ENCODE measurements at places on chromosomes 2 and 18.
A peak's percentile ranks its signal among the peaks of the same experiment; 100 is the strongest.

- DNase-seq: no peak
These were observed 26.9 kb downstream of the SDC1 start for GRCh38 chr2:20198001-20198400.

- no peak for DNase-seq
These were observed 52.2 kb downstream of the NRP2 start for GRCh38 chr2:205734436-205735037.

DNA sequence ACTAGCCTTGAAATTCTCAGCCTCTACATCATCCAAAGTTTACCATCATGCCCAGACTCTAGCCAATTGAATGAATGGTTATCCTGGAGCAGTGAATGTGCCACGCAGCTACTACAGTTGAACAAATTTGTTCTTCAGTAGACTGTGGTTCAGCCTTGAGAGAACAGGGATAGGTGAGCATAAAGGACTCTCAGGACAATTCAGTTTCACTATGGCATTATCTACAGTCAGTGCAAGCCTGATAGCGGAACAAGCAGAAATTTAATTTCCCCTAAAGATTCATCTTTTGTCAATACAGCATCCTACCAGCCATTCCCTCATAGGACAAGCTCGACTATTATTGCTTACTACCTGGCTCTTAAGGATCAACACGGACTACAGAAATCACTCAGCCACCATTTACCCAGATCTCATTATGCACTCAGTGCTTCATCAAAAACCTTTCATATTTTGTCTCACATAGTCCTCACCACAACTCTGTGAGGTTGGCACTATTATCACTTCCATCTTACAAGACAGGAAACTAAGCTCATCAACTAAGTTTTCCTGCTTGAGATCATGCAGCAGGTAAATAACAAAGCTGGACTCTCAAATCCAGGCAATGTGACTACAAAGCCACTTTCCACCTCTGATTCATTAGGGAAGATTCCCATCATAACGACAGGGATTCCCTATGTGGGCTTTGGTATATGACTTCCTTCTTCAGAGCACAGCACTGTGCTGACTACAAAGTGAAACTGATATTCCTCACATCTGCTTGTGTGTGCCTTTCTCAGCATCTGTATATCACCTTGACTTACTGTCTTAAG is 181.5 kb upstream of the ACVR2A start:
- DNase-seq: peak; percentile 66

DNA sequence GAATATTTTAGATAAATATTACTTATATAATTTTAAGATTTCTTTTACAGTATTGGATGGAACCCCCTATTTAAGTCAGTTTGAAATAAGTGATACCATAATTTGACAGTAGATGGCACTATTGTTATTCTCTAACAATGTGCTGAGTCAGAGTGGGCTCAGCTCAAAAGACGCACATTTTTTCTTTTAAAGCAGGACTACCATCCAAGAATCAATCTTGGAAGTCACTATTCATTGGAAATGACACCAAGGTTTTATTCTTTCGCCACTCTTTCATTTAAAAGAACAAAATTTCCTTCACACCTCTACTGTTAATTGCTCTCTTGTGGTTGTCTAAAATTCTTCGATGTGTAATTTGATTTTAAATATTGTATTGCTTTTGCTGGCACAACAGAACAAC is 32.6 kb upstream of the SPAG16 start:
- DNase-seq: no peak

DNA sequence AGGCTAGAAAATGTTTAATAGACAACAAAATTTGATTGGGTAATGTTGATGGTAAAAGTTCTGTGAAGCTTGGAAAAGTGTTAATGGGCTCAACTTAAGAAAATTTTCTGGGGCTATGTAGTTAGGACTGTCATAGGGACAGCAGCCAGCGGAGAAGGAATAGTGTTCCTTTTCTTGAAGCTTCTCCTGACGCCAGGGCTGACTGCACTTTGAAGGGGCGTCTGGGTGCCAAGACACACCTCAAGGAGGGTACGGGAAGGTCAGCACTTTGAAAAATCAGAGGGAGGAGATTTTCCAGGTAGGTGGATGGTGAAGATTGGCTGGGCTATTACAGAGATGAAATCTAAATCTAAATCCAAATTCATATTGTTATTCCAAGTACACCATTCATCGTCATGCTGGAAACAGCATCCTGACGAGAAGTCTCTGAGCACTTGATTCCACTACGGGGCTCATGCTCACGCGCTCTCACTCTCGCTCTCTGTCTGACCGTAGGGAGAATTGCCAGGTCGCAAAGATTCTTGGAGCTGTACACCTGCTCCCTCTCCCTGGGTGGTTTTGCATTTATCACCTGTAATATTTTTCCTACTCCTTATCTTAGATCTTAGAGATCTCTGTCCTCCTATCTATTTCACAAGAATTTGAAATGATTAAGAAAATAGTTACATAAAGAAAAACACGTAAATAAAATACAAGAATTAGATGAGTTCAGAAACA is 91.0 kb downstream of the ITGB1BP1 start:
- DNase-seq: no peak

- no peak for DNase-seq
These were observed 106.1 kb upstream of the SP3 start for GRCh38 chr2:174071321-174071720.

DNA sequence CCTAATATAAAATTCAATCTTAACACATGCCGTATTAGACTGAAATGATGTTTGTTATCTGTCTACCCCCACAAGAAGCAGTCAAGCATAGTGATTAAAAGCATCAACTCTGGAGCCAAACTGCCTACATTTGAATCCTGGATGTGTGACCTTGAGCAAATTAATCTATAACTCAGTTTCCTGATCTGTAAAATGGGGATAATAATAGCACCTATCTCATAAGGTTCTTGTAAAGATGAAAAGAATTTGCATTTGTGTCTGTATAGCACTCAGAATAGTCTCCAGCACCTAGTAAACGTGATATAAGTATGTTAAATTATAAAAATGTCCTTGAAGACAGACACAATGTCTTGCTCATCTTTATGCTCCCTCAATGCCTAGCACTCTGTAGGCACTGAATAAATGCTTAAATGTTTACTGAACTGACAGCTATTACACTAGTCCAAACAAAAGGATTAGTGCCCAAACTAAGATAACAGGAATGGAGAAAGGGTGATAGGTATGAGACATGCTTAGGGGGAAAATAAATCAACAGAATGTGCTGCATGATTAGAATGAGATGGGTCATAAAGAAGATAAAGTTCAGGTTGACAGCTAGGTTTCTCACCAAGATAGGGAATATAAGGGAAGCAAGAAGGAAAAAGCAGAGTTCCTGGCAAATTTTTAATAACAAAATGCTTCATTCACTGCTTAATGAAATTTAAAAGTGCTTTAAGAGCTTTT is 180.6 kb downstream of the ATAD2B start:
- no peak for DNase-seq

- peak; percentile 30 for DNase-seq
These were observed 21.9 kb upstream of the SEMA4C start for GRCh38 chr2:96891591-96892333.

- DNase-seq: no peak
These were observed 144.1 kb downstream of the NDUFA10 start for GRCh38 chr2:239881031-239881471.

GRCh38 chr2:69050802-69051201 is 37.8 kb downstream of the ANTXR1 start:
- no peak for DNase-seq

DNA sequence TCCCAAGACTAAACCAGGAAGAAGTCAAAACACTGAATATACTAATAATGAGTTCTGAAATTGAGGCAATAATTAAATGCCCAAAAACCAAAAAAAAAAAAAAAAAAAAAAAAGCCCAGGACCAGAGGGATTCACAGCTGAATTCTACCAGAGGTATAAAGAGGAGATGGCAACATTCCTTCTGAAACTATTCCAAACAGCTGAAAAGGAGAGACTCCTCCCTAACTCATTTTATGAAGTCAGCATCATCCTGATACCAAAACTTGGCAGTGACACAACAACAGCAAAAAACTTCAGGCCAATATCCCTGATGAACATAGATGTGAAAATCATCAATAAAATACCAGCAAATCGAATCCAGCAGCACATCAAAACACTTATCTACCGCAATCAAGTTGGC is 108.5 kb upstream of the COL3A1 start:
- no peak for DNase-seq

- DNase-seq: no peak
These were observed 20.0 kb downstream of the FOSL2 start for GRCh38 chr2:28412625-28413151.

DNA sequence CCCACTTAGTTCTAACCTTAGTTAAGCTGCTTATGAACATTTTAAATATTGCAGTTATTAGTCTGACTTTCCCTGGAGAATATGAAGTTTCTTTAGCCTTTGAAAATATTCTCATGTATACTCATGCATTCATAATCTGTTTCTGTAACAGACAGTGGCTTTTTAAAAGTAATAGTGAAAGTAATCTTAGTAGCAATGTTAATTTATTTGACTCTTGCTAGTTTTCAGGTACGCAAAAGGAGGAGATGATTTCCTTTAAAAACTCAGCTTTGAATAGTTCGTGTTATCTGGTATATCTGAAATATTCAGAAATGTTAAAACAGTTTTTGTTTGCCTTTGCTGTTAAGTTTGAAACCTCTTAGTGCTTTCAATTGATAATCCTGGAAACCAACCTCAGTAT is 3.8 kb downstream of the ANKRD12 start:
- DNase-seq: no peak

DNA sequence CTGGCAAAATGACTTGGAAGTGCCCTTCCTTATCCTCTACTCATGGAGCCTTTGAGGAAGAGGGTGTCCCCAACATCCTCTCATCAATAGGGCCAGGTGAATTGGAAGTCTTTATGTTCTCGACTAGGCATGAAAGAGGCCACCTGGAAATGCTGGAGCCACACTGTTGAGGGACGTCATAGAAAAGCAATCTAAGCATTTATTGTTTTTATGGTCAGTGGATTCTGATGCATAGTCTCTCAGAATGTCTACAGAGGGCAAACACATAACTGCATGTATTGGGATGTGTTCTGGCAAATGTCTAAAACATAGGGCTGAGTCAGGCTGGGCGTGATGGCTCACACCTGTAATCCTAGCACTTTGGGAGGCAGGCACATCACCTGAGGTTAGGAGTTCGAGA is 246.6 kb upstream of the SP5 start:
- DNase-seq: no peak

GRCh38 chr2:12050396-12050795 is 304.0 kb downstream of the LPIN1 start:
- no peak for DNase-seq

GRCh38 chr2:113060396-113060795 is 1.4 kb downstream of the IL36RN start:
- no peak for DNase-seq

DNA sequence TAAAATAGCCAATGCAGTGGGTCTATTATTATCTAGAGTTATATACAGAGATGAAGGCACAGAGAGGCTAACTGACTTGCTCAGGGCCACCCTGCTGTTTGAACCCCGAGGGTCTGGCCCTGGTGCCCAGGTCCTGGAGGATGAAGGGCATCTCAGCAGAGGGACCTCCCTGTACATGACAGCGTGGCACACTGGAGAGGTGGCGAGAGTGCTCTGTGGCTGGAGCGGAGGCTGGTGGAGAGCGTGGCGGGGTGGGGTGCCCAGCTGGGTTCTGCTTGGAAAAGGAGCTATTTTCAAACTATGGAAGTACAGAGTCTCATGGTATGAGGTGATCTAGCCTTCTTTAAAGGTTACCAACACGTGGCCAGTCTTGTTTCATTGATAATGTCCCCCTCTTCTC is 35.8 kb downstream of the GREB1 start:
- no peak for DNase-seq

- DNase-seq: no peak
These were observed 404.7 kb downstream of the FBXO15 start for GRCh38 chr18:73742957-73743356.

DNA sequence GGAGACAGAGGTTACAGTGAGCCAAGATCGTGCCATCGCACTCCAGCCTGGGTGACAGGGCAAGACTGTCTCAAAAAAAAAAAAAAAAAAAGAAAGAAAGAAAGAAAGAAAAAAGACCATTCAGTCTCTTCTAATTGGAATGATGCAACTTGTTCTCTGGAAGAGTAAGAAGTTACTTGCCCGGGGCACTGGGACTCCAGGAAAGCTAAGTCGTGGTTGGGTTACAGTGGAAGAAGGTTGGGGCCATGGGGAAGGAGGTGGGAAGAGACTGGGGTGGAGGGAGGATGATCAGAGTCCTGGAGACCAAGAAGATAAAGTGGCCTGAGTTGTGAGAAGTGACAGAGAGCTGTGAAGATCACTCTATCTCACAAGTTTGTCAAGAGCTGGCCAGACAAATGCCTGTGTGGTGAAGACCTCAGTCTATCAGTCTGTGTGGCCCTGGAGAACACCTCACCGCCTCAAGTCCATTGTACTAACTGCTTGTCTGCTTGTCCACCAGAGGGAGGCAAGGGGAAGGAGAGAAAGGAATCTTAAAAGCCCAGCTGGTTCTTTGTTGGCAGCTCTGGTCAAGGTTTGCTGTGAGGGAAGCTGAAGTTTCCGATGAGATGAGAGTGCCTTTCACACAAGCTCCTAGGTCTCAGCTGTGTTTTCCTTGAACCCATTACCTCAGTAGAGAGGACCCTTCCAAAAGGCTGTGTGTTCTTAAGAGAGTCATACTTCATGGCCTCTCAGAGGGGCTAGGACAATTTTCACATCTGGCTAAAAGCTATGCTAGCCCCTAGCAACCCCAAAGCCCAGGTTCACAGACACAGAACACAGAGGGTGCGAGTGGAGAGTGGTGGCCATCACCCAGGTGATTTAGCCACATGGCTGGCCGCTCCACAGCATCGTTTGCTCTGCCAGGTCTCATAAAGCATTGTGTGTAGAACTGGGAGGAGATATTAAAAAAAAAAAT is 72.0 kb upstream of the TMEM178A start:
- no peak for DNase-seq

GRCh38 chr18:37836071-37836970 is 270.7 kb upstream of the CELF4 start:
- no peak for DNase-seq

GRCh38 chr2:171811245-171811628 is 82.8 kb downstream of the SLC25A12 start:
- peak; percentile 12 for DNase-seq

- no peak for DNase-seq
These were observed 16.5 kb downstream of the SDC1 start for GRCh38 chr2:20208476-20208859.

DNA sequence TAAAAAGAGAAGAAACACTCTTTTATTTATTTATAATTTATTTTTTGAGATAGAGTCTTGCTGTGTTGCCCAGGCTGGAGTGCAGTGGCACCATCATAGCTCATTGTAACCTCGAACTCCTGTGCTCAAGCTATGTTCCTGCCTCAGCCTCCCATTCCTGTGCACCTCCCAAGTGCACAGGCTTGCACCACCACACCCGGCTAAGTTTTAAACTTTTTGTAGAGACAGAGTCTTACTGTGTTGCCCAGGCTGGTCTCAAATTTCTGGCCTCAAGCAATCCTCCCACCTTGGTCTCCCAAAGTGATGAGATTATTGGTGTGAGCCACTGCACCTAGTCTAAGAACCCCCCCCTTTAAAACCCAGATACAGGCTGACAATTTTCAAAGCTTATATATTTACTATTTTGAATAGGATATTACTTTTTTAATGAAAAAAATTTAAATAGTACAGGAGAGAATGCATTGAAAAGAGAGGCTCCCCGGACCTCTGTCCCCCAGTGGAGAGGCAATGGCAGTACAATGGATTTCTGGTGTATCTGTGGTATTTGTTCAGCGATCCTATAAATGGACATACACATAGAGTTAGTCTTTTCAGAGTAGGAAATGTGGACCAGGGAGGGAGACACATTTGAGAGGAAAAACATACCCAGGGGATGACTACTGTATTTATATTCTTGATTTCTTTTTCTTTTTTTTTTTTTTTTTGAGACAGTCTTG is 48.1 kb upstream of the CNOT11 start:
- no peak for DNase-seq
